ENCODE measurements at places on chromosomes 7 and 10.
A peak's percentile ranks its signal among the peaks of the same experiment; 100 is the strongest.

DNA sequence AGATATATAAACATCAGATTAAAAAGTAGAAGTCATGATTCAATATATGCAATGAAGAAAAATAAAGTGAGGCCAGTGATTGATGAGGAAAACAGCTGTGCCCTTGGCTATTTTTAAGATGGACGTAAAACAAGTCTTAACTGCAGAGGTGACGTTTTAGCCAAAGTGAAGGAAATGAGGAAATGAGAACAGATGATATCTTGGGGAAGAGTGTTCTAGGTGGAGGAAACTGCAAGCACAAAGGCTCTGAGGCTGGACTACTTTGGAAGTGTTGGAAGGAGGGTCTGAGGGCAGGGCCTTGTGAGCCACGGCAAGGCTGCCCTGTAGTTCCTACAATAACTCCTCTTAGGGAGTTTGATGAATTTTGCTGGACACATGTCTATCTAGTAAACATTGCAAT lies 140.5 kb upstream of the AKR1E2 start:
- DNase-seq: no peak

GRCh38 chr7:50982626-50983025 lies 199.9 kb upstream of the GRB10 start:
- no peak for DNase-seq

DNA sequence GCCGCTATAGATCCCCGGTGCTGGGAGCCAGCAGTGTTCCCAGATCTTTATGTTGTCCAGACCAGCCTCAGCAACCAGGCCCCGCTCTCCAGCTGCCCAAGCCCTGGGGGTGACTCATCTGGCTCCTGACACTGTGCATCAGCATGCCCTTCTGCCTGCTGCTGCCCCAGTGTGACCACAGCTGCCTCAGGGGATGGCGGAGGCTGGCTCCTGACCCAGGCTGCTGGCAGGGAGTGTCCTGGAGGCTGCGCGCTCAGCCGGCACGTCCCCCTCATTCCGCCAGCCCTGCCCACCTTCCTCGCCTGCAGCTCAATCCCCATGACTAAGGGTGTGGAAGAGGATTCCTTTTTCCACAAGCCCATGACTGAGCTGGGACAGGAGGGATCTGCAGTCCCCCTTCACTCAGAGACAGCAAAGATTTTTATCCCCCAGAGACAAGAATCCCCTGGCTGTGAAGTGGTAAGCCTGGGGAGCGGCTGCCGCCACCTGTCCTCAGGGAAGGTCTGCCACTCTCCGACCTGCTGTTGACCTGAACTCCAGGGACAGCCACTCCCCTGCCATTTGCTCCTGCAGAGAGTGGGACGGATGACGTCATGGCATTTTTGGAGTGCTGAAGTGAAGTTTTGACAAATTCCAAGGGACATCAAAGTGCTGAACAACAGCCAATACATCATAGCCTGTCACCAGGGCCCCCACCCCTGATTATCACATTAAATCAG lies 182.8 kb upstream of the BMPER start:
- peak; percentile 78 for DNase-seq

GRCh38 chr10:79413196-79413595 lies 32.2 kb downstream of the ZCCHC24 start:
- DNase-seq: peak; percentile 82

- peak; percentile 6 for DNase-seq
Observed at GRCh38 chr10:15652117-15652516, 67.6 kb downstream of the ITGA8 start.

DNA sequence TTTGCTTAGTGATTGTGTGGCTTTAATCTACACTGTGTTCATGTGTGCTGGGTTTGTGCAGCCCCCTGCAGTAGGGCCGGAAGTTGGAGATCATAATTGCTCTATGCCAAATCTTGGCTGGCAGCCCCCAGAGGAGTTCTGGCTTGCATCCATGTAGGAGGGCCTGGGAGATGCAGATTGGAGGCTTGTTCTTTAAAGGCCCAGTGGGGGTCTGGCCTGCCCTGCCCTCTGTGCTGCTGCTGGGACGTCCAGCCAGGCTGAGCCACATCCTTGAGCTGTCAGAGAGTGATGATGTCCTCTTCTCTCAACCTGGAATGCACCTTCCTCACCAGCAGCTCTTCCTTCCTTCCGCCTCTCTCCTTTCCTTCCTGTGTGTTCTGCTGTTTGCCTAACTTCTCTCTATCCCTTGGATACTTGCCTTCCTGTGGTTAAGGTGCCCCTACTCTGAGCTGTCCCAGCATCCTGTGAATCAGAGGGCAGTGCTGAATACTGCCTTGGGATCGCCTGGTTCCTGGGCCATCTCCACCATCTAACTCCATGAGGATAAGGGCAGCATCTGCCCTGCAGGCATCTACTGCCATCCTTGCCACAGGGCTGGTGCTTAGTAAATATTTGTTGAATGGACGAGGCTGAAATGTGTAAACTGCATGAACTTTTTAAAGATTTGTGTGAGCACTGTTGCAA lies 30.2 kb downstream of the DOCK1 start:
- DNase-seq: peak; percentile 40

- DNase-seq: no peak
Observed at GRCh38 chr7:28123752-28124151, 56.8 kb downstream of the JAZF1 start.

DNA sequence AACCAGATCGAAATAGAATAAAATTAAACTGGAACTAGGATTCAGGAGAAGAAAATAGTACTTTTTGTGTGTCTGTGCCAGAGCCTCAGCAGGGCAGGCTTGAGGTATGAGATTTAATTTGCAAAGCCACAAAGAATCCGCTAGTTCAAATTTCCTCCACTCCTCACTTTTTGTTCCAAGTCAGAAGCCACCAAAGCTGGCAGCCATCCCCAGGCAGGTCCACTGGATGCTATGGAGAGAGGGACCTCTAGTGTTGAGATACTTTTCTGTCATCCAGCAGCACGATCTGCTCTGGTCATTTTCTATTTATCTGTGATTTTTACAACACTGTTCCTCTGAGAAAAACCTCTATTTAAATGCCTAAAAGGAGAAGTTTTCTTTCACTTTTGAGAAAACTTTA lies 147.9 kb upstream of the FRMD4A start:
- DNase-seq: peak; percentile 86

DNA sequence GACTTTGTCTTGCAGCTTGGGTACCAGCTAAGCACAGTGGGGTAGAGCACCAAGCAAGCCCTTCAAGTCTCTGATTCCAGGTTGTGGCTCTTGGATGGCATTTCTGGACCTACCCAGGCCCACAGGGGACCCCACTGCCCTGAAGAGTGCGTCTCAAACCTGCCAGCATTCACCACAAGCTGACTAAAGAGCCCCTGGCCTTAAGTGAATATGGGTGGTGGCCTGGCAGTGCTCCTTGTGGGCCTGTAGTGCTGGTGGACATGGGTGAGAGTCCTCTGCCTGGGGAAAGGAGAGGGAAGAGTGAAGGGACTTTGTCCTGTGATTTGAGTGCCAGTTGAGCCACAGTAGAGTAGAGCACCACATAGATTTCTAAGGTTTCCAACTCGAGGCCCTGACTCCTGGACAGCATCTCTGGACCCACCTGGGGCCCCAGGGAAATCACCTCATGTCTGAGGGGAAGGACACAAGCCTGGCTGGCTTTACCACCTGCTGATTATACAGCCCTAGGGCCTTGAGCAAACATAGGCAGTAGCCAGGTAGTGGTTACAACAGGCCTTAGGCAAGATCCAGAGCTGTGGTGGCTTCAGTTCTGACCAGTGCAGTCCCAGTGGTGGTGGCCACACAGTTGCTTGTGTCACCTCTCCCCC lies 23.7 kb downstream of the GSDME start:
- DNase-seq: no peak

GRCh38 chr7:22589641-22590201 lies 89.7 kb upstream of the STEAP1B start:
- DNase-seq: peak; percentile 66

- peak; percentile 79 for DNase-seq
Observed at GRCh38 chr10:63521416-63522276, 445 bp downstream of the REEP3 start.
